Stimulated activated CD8-positive, alpha-beta memory T cell treated with anti-CD3 and anti-CD28 coated beads, Interleukin-15, amount 100 ng/mL, for 48 hours (primary cell): ENCODE measurements at places on chromosomes 12 and 14.

GRCh38 chr14:77033622-77034589 lies 5.4 kb upstream of the IRF2BPL start:
- DNase-seq: peak; percentile 87

DNA sequence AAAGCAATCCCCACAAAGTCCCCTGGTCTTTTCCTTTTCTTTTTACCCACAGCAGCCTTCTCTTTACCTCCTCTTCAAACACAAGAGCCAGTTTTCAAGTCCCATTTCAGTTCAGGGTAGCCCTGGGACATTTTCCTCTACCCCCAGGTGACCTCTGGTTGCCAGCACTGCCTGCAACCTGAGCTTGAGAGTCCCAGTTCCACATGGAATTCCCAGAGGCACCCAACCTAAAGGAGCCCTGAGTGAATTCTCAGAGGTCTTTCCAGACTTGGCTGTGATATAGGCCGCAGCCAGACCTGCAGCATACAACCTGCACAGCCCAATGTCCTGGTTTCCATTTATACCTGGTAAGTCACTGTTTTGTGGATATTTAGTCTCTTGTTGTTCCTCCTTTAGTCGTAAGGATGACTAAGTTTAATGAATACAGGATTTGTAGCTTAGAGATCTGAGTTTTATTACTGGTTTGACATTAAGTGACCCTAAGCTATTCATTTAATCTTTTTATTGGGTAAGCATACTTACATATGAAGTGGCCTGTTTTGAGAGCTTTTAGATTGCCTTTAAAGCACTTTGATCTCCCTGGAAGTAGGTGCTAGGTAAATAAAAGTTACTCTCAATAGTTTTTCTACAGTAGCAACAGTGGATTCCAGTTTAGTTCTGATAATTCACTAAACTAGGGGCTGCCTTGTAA lies 159.8 kb downstream of the TGFB3 start:
- DNase-seq: no peak

GRCh38 chr14:98758440-98758839 lies 513.6 kb downstream of the BCL11B start:
- no peak for DNase-seq

DNA sequence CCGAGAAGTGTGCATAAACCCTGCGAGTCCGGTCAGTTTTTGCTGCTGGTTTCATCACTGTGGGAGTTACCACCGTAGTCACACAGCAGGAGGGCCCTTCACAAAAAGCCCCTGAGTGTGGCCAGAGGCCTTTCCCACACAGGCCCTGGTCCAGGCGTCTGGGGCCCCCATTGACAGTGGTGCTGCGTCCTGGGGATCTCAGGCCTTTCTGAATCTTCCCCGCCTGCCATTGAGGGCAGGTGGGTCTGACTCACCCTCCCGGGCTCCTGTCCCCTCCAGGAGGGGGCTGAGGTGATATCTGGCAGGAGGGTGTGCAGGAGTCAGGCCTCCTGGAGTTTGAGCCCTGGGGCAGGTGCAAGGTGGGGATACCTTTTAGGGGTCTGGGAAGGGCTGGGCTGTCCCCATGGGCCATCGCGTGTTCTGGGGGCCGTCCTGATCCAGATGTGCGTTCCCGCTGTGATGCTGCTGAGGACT lies 358.5 kb downstream of the TMEM121 start:
- DNase-seq: no peak

DNA sequence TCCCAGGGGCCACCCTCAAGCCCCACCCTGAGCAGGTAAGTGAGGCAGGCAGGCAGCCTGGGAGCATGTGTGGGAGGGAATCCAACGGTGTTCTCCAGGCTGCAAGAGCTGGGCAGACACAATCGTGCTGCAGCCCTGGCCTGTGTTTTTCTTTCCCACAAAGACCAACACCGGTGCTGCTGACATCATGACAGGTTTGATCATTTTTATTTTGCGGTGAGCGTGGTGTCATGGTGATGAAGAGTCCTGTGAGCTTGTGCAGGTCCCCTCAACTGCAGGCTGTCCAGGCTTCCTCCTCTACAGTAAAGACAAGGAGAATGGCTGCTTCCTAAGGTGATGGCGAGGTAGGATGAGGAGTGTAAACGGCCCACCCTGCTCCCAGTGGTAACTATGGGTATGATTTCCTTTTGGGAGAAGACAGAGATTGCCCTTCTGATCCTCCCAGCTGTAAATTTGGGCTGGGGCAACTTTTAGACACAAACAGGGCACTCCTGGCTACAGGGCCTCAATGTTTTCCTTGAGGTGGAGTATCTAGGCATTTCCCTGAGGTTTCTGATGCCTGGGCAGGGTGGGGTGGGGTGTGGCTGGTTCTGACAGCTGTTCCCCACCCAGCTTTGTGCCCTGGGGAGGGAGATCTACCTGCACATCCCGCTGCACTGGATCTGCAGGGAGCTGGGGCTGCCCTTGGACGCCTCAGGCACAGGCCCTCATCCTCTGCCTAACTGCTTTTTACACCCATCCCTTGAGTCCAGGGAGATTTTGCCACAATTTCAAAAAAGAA lies 109.1 kb downstream of the VCPKMT start:
- DNase-seq: no peak

DNA sequence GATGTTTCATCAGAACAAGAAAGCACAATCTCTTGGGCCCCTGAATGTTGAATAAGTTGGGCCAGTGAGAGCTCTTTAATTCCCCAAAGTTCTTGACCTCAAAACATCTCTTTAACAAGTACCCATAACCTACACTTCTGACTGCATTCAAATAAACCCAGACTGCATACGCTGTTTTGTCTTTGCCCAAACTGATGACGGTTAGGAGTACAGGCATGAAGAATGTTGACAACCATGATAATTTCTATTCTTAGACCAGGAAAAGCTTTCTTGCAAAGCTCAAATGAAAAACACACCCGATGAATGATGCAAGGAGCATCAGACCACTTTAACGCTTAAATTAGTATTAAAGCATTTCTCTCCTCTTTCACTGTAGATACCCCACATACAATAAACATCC lies 11.7 kb upstream of the RAB3IP start:
- DNase-seq: no peak

- no peak for DNase-seq
These were observed 8.8 kb downstream of the MYG1 start for GRCh38 chr12:53308276-53308675.

- DNase-seq: no peak
These were observed 1.9 kb downstream of the EGLN3 start for GRCh38 chr14:33948869-33949408.

DNA sequence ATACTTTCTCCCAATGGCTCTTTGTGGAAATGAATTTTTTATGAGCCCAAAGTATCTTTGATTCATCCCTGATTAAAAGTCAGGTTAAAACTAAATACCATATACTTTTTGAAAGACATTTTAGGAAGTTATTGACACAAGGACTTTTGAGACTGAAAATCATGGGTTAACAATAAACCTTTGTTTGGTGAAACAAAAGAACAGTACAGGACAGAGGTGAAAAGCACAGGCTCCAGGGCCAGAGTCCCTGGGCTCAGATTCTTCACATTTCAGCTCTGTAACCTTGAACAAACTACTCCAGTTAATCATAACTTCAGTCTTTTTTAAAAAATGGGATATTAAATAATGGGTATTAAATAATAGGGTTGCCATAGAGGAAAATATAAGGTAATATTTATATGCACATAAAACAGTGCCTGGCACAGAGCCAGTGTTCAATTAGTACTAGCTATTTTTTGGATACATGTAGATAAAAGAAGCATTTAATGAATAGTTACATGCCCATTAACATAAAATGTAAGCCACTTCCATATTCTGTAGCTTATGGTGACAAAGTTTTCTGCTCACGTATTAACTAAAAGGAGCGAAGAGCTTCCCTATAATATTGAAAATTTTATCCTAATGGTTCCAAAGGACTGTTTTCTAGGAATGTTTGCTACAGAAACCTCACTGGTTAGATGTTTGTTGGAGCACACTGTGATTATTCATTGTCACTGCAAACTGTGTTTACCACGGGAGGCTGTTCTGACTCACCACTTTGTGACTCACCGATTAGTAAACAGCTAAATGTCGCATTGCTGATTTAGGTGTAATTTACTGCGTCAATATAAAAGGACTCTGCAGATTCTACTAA lies 255.4 kb downstream of the DAD1 start:
- DNase-seq: no peak

DNA sequence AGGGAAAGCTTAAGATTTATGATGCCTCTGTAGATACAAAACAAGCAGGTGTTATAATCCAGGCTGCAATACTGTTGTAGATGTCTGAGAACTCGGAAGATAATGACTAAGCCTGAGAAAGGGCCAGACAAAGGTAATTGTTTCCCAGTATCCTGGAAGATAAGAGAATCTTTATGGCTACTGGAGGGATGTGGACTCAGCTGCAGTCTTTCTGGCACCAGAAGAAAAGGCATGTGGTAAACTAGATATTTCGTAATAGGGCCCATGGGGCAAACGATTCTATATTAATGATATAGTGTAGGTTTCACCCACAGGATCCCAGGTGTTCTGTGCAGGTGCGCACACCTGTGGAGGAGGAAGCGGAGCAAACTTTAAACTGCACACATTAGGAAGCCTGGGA lies 9.2 kb upstream of the APOLD1 start:
- no peak for DNase-seq

DNA sequence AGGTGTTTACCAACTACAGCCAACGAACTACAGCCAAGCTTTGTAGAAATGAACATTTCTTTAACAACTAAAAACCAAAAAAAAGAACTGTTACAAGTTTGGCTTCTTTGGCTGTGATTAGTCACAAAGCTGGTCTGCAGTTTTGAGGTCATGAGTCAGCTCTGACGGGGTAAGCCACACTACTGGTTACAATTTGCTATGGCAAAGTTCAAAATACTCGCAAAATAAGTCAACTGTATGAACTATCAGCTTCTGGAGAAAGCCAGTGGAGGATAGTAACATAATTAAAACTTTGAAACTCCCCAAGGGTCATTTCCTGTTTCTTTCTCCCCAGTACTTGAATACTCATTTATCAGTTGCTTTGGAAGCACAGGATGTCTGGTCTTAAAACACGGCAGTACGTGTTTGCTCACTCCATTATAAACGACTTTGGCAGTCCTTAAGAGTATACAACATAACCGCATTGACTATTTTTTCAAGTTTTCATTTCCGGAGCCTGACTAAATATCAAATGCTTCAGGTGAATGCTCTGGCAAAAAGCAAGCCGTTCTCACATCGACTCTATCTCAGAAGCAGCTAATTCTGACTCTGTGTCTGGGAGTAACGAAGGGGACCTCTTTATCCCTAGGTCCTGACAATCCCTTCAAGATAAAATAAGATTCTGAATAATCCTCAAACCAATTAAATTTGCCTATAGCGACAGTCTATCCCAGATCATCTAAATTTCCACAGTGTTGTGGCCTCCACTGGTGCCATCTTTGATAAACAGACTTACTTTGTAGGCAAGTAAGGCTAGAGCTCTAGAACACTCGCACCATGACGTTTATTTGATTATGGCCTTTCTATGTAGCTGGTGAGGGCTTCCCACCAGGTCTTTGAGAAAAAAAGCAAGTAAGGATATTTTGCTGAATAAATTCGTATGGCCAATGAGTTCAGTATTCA lies 10.6 kb downstream of the PHLDA1 start:
- peak; percentile 68 for DNase-seq

DNA sequence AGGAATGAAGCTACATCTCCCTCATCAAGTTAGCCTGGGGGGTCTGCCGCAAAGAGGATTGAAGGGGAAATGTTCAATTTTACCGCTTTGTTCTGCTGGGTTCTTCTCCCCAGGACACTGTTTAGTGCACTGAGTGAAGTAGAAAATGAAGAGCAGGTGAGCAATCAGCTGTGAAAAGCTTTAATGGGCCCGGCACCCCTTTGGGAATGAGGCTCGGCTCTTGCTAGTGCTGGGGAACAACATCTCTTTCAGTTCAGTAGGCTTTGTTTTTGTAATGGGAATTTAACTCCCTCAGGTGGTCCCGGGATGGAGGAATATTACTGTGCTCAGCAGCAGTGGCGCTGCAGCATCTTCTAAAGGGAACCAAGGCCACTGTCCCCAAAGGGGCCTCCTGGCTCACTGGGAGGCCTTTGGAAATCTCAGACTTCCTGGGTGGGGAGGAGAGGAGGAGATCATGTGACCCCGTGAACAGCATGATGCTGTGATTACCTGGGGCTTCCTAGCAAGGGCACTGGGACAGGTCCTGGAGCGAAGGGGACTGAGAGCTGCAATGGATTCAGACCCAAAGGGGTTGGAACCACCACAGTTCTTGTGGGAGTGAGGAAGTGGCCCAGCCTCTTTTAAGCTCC lies 85.2 kb upstream of the MAX start:
- no peak for DNase-seq

DNA sequence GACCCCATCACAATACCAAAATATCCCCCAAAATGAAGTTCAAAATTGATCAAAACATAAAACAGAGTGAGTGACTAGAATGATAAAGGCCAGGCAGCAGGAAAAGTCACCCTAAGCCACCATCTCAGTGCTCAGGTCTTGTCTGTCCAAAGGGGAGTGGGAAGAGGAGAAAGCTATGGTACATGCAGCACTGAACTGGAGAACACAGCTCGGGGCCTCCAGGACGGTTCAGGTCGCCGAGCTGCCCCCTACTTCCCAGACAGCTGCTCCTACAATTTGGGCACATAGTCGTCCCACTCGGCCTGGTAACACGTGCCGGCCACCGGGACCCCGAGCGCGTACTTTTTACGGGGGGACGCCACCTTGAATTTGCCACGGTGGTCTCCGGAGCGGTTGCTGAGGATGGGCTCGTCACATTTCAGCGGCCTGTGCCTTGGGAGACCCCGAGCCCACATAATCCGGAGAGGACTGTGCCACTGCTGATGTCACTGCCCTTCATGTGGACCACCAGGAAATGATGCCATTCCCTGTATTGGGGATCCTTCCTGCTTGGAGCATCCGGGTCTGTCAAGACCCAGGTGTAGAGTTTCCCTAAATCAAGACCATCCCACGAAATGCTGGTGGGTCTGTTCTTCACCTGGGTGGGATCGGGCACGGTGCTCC lies 31.6 kb downstream of the AK7 start:
- DNase-seq: no peak

- DNase-seq: no peak
These were observed 5.8 kb upstream of the GLT8D2 start for GRCh38 chr12:104055686-104056388.

GRCh38 chr14:89773644-89774316 lies 180.8 kb downstream of the EFCAB11 start:
- peak; percentile 33 for DNase-seq

DNA sequence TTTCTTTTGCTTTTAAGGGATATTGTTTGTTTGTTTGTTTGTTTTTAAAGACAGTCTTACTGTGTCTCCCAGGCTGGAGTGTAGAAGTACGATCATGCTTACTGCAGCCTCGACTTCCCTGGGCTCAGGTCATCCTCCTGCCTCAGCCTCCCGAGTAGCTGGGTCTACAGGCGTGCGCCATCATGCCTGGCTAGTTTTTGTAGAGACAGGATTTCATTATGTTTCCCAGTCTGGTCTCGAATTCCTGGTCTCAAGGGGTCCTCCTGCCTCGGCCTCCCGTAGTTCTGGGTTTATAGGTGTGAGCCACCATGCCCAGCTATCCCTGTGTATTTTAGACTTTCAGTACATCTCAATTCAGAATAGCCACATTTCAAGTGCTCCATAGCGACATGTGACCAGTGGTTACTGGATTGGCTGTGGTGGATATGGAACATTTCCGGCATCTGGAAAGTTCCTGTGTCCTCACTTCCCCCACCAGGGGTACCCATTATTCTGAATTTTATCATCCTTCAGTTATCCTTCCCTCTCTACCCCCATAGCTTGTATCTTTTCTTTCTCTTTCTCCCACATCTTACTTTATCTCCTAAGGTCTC lies 61.1 kb downstream of the HRK start:
- no peak for DNase-seq
